HFFc6 (cell line): ENCODE measurements at places on chromosomes 13 and 19.
A peak's percentile ranks its signal among the peaks of the same experiment; 100 is the strongest.

DNA sequence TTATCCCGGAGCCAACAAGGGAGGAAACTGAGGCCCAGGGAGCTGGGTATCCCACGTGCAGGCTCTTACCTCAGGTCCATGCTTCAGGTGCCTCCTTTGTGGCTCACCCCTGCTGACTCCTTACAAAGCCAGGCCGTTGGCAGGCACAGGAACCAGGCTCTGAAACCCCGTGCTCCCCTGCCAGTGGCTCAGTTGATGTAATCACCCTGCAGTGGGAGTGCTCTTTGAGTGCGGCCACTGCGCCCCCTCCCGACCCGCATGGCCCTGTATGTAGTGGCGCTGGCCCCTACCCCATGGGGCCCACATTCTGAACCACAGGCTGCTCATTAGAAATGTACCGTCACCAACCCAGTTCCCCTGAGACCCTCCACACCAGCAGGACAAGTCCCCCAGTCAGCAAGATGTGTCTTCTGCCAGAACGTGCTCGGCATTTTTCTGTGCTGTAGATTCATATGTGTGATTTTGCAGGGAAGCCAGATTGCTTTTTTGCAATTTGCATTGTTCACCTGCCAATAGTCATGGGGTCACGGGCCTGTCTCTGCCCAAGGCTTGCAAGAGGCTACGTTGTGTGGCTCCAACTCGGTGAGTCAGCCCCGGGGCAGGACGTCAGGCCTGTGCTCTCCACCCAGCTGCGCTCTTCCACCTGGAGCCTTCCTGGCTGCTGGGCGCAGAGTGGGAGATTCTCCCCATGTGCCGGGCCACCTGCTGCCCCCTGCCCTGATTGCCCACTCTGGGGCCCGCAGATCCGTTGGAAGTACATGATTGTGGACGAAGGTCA lies 60.3 kb downstream of the SMARCA4 start:
- no peak for DNase-seq

DNA sequence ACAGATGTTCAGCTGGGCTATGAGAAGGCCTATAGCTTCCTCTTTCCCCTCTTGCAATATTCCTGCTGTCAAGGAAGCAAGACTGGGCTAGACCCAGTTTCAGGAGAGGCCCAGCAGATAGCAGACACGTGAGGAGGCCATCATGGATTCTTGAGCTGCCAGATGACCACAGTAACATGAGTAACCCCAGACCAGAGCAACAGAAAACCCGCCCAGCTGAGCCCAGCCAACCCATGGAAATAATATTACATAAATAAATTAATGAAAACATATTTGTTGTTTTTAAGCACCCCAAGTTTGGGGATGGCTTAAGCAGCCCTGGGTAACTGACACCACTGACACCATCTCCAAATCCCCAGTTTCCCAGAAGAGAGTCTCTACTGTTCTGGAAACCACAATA lies 50.2 kb upstream of the PDCD5 start:
- DNase-seq, result no peak

- DNase-seq, result no peak
Measured at GRCh38 chr13:98797456-98797855, 45.0 kb upstream of the SLC15A1 start.

GRCh38 chr19:39444598-39445195 lies 685 bp upstream of the SUPT5H start:
- no peak for DNase-seq

DNA sequence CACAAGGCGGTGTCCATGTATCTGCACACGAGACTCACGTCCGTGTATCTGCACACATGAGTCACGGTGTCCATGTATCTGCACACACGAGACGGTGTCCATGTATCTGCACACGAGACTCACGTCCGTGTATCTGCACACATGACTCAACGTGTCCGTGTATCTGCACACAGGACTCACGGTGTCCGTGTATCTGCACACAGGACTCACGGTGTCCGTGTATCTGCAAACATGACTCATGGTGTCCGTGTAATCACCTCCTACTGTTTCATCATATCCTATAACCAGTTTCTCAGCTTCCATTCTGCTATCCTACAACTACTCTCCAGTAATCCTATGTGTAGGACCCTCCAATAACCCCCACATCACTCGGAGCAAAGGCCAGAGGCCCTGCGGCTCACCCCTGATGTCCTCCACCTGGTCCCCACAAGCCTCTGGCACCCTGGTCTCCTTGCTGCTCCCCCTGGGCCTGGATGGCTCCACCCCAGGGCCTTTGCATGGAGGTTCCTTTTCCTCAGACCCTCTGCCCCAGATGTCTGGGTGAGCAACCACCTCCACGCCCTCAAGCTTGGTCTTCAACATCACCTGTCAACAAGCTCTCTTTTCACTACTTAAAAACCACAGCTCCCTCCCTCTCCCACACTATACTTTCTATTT lies 2.5 kb upstream of the TMEM255B start:
- no peak for DNase-seq

DNA sequence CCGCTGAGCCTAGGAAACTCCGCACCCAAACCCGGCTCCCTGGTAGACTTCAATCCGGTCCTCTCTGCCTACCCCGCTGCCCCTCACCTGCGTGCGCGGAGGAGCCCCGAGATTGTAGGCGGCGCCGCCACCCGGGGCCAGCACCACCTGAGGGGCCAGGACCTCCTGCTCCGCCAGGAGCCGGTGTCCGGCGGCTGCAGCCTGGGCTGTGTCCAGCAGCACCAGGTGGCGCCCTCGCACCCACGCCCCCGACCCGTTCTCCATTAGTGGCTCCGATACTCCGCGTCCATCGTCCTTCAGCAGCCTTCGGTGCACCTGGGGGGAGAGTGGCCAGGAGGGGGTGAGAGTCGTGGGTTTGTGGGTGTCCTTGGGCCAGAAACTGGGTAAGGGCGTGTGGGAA lies 18.5 kb downstream of the MAN2B1 start:
- no peak for DNase-seq

- DNase-seq, result no peak
Measured at GRCh38 chr19:34787059-34787824, 14.2 kb upstream of the ZNF599 start.

- DNase-seq, result no peak
Measured at GRCh38 chr19:23203841-23204344, 46.3 kb downstream of the ZNF724 start.

GRCh38 chr13:72174549-72174948 lies 307.5 kb upstream of the DACH1 start:
- no peak for DNase-seq

DNA sequence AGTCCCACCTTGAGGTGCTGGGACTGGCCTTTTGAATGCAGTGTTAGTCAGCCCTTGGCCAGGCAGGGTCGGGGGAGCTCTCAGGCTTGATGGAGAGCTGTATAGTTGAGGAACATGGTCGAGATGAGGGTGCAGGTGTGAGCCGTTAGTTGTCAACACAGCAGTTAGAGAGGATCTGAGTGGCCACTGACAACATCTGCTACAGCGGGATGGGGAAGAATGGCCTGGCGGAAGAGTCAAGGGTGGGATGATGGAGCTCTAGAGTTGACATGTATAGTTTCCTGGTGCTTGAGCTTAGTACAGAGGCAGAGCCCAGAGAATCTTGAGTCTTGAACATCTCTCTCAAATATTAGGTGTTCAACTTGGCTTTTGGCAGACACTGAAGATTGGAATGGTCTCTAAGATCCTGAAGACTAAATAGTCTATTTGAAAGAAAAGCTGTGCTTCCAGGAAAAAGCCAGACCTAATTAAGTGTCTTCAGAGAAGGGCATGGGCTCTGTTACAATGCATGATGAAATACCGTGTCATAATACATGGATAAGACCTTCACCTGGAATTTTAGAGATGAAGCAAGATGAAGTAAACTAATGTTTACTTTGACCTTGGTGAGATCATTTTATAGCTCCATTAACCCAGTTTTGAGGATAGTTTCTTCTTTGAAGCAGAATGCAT lies 9.7 kb downstream of the PCCA start:
- DNase-seq, result no peak

- DNase-seq, result no peak
Measured at GRCh38 chr19:32407004-32407992, 1.7 kb downstream of the DPY19L3 start.

DNA sequence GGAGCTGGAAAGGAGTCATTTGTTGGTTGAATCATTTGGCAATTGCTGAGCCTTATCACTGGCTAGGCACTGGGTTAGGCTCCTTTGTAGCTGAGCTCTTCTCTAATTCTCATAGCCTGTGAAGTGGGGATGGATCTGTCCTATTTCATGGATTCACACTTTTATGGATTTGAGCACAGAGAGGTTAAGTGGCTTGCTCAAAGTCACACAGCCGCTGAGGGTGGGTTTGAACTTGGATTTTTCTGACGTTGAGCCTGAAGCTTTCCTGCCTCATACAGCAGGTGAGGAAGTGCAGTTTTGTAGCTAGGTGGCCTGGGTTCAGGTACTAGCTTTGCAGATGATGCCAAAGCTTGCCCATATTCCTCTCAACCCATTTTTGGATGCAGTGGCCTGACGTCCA lies 19.4 kb downstream of the CYP4F22 start:
- no peak for DNase-seq

DNA sequence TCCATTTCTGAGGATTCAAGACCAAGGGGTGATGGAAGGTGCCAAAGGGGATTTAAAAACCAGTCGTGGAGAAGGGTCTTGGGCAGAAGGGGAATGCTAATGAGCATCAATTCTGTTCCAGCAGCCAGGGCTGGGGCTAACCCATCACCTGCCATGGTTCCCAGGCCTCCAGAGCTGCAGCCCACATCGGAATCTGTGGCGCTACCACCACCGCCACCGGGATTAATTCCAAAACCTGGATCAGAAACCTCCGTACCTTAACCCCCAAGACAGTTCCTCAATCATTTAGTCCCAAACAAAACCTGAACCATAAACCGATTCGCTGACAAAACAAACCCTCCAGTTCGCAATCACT lies 583 bp downstream of the ZNF615 start:
- DNase-seq, result no peak

- DNase-seq, result no peak
Measured at GRCh38 chr13:37357548-37357947, 241.0 kb downstream of the POSTN start.

GRCh38 chr13:94009701-94010100 lies 469.8 kb downstream of the DCT start:
- peak; percentile 10 for DNase-seq

GRCh38 chr13:75757336-75757735 lies 121.2 kb downstream of the LMO7 start:
- no peak for DNase-seq

DNA sequence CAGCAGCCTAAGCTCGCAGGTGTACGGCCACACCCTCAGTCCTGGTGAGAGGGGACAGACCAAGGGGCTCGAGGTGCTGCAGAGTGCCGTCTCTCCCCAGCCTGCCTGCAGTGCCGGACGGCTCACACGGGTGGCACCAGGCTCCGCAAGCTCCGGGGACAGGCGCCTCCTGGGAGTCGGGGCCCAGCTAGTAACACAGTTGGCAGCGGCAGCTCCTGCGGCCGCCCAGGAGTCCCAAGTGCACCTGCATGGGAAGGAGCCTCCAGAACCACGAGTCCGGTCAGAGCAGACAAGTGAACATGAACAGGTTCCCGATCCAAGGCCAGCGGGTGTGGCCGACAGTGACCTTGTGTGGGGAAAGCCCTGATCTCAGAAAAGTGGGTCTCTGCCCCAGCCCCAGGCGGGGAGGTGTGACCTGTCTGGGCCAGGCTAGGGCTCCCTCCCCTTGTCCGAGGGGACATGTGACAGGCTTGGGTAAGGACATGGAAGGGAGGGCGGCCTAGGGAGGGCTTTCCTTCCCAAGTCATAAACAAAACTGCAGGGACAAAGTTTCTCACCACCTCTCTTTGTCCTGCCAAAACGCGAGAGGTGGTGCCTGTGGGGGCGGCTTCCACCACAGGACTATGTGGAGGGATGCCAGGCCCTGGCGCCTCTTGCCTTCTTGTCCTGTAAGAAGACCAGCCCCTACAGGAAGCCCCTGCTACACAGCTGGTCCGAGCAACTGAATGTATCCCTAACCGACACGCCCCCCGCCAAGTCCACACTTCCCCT lies 46.5 kb downstream of the MLLT1 start:
- no peak for DNase-seq

DNA sequence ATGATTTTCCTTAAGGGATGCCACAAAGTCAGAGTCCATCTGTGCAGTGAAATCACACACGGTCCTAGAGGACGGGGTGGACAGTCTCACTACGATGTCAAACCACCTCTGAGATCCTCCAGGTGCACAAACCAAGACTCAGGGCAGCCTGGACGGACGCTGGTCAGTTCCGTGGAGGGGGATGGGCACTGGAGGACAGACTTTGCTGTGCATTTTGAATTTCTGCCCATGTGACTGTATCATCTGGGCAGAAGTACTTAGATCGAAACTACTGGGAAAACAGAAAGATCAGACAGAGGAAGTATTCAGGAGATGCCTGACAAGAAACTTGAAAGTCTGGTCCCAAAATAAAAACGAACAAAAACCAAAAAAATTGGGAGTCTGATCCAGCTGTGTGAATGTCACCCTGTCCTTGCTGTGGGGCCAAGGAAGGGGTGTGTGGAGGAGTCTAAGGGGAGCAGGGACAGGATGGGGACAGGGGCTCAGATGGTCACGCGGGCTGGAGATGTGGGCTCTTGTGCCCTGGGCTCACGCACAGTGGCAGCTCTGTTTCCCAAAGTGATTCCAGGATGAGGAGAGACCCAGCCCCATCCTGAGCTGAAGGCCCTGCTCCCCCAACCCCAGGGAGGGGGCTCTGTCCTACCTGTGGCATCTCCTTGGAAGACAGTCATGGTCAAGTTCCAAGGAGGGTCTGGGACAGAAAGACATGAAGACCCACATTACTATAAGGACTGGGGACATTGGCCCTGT lies 1.5 kb downstream of the SIGLEC8 start:
- no peak for DNase-seq

GRCh38 chr19:2656533-2656932 lies 46.0 kb downstream of the GNG7 start:
- DNase-seq, result no peak
